Activated naive CD8-positive, alpha-beta T cell treated with anti-CD3 and anti-CD28 coated beads, Interleukin-2, amount 10 ng/mL, durations not matched to agents 7 days and 5 days (primary cell): ENCODE measurements at places on chromosomes 7 and 10.

DNA sequence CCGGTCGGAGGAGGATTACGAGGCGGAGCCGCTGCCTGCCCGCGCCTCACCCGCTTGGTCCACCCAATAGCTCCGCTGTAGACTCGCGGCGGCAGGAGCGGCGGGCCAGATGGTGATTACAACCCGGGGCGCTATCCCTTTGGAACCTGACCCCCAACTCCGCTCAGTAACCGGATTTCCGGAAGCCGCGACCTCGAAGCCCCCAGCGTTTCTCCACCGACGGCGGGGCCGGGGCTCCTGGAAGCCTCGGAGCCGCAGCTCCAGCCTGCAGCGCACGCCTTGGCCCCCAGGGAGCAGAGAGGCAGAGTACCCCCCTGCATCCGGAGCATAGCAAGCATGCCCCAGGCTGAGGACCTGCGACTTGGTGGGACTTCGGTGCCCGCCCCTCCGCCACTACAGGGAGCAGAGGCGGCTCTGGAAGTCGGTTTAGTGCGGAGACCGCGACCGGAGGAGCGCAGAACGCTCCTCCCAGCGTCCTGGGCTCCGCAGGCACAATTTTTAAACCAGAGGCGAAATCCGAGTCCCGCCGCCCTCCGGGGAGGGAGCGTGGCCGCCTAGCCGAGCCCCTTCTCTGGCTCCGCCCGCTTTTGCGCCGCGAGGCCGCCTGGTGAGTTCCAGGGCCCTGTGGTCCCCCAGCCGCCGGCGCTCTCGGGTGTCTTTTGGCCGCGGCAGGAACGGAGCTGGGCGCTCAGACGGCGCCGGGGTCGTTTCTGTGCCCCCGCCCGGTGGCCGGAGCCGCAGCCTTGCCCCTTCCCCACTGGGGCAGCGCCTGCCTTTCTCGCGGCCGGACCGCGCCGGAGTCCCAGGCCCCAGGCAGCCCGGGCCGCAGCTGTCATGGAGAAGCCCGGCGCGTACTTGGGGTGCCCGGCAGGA, 28.2 kb upstream of the BMS1 start:
- DNase-seq = peak; percentile 60

- no peak for DNase-seq
These were observed 27.3 kb upstream of the MACC1 start for GRCh38 chr7:20244334-20245120.

DNA sequence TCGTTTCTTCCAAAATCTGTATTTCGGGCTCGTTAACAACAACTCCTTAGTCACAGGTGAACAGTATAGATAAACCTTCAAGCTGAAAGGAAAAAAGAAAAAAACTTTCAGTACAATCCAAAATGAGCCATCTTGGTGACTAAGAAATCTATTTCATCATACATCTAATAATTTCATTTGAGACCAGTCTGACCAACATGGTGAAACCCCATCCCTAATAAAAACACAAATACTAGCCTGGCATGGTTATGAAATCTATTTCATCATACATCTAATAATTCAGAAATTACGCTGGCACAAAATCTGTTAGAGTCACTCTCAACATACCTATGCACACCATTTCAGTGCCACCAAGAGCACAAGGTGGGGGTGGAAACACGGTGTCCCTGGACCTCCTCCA, 8.8 kb downstream of the DCLRE1C start:
- DNase-seq = no peak

GRCh38 chr7:2010101-2010500, 222.6 kb downstream of the MAD1L1 start:
- DNase-seq = no peak

GRCh38 chr10:127092916-127093315, 103.5 kb downstream of the INSYN2A start:
- no peak for DNase-seq

- DNase-seq = no peak
These were observed 404.3 kb upstream of the KLF6 start for GRCh38 chr10:4189281-4189680.

DNA sequence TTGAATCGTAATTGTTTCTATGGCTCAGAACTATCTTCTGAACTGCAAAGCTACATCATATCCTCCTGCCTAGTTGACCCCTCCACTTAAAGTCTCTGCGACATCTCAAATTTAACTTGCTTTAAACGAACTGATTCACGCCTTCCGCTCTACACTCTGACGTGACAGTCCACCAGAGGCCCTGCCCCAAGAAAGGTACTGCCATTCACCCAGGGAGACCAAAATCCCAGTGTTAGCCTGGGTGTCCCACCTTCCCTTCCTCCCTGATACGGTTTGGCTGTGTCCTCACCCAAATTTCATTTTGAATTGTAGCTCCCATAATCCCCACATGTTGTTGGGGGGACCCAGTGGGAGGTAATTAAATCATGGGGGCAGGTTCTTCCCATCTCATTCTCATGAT, 90.8 kb downstream of the CPXM2 start:
- DNase-seq = no peak

DNA sequence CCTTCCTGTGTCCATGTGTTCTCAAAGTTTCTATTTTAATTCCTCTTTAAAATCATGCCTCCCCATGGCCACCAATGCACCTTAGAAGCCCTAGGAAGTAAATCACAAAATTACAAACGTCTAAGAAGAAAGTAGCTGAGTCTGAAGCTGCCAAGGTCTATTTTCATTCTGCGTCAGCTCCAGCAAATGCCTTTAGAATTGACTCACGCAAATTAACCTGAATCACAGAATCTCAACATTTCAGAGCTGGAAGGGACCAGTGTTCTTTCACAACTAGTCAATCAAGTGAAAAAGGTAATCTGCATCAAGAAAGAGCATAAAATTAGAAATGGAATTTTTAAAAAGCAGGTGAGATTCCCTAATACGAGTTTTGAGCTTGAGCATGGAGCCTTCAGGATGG, 1017.6 kb downstream of the SORCS3 start:
- no peak for DNase-seq

GRCh38 chr10:88881320-88881719, 1.3 kb downstream of the STAMBPL1 start:
- no peak for DNase-seq

DNA sequence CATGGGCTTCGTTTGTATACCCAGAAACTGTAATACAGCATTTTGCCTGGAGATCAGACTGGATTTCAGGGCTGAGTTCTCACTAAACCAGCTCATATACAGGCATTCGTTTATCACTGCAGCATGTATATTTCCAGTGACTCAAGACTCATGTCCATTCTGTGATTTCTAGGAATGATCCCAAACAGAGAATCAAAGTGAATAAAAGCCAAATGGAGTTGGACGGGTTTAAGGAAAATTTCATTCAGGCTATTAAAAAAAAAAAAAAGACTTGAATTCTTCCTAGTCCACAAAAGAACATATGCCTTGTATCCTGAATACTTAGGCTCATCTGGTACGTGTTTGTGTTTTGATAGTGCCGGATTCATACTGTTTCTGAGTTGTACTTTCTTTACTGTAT, 46.8 kb downstream of the TET1 start:
- DNase-seq = no peak

GRCh38 chr7:103594186-103594585, 148.2 kb upstream of the SLC26A5 start:
- DNase-seq = no peak

DNA sequence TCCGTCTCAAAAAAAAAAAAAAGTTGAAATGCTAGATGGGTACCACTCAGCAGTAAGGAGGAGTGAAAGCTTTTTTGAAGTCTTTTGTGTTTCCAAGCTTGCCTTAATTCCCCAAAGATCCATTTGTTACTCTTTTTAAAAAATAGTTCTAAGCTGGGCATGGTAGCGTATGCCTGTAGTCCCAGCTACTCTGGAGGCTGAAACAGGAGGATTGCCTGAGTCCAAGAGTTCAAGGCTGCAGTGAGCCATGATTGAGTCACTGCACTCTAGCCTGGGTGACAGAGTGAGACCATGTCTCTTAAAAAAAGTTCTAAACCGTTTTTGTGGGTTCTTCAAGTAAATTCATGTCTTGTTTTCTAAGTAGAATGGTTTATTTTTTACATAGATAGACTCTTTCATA, 5.3 kb downstream of the TBC1D12 start:
- DNase-seq = no peak

- DNase-seq = no peak
These were observed 30.7 kb upstream of the EPC1 start for GRCh38 chr10:32377458-32378259.

- peak; percentile 17 for DNase-seq
These were observed 41.7 kb upstream of the DUSP5 start for GRCh38 chr10:110456046-110456445.
